ENCODE measurements at places on chromosomes 11 and 22. TPM values are rescaled to one million over a fixed set of nuclear protein-coding genes. Genes with fewer than 3 reads are reported as not detected.

SERHL2 gene
- total RNA-seq = 1.5 TPM

RHOD gene
- total RNA-seq = 0.57 TPM

TPBGL gene
- not detected for total RNA-seq

- DNase-seq = no peak
Observed at GRCh38 chr11:2807025-2807681, 78.4 kb downstream of the CDKN1C start.

GRCh38 chr11:64516226-64516625 is 74.8 kb upstream of the SLC22A12 start:
- DNase-seq = no peak
